ENCODE measurements at places on chromosomes 7 and 10. TPM values are rescaled to one million over a fixed set of nuclear protein-coding genes. Genes with fewer than 3 reads are reported as not detected.

GRCh38 chr7:129665013-129665401 is 53.5 kb downstream of the NRF1 start:
- no peak for DNase-seq

The CARD11 gene
- 0.42 TPM for total RNA-seq

The MSMB gene
- not detected for total RNA-seq

DNA sequence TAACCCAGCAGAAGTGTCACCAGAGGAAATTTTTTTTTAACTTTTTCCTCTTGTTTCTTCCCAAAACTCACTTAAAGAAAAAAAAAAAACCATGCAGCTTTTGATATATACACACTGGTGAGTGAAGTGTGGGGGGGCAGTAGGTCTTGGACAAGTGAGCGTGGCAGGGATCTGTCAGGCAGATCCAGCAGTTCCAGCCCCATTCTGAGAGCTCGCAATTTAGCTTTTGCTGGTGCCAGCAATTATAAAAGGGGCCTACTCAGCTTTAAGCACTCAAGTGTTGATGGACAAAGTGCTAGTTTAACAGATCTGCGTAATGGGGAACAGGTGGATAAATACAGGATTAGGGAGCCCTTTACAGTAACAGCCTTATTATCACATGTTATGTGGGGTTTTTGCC is 619.2 kb upstream of the GALNT17 start:
- DNase-seq = no peak

The CRTAC1 gene
- total RNA-seq = not detected

GRCh38 chr7:94223375-94224084 is 171.2 kb upstream of the COL1A2 start:
- no peak for DNase-seq

The FGFBP3 gene
- total RNA-seq = not detected

The CLRN3 gene
- total RNA-seq = 24.9 TPM

DNA sequence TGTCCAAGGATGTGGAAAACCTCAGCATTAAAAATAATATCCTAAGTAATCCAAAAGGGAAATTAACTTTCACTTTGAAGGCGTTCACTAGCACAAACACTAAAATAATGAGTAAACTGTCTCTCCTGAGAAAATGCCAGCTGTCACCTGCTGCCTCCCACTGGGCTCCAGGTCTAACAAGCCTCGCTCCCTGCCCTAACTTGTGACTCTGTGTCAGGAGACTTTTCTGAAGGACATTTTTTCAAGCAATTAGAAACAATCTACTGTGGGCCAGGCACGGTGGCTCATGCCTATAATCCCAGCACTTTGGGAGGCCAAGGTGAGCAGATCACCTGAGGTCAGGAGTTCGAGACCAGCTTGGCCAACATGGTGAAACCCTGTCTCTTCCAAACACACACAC is 72.8 kb upstream of the GLCCI1 start:
- DNase-seq = no peak

The AKR1D1 gene
- 43.8 TPM for total RNA-seq

The HOXA9 gene
- not detected for total RNA-seq

DNA sequence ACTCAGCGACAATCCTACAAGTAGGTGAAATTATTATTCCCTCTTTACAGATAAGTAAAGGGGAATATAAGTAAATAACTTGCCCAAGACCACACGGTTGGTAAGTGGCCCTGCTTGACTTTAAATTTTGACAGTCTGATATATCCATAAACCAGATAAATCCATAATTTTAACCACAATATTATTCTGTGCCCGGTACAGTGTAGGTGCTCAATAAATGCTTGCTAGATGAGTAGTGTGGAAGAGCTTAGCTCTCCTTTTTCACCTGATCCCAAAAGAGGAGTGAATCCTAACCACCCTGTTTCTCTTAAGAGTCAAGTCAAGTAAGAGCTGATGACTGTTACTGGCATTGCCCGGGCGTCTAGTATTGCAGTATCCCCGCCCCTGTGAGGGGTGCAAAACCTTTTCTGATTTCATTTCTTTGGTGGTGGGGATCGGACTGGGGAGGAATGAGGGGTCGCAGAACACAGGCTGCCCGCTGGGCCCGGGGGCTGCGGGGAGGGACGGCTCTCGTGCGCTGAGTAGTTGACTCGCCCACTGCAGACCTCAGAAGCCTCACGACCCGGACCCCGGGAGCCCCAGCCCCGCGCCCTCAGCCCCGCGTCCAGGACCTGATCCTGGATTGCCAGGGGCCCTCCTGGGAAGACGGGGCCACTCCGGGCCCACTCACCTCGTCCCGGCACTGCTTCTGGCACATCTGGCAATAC is 490 bp downstream of the KIN start:
- DNase-seq = no peak

The TMEM229A gene
- not detected for total RNA-seq

DNA sequence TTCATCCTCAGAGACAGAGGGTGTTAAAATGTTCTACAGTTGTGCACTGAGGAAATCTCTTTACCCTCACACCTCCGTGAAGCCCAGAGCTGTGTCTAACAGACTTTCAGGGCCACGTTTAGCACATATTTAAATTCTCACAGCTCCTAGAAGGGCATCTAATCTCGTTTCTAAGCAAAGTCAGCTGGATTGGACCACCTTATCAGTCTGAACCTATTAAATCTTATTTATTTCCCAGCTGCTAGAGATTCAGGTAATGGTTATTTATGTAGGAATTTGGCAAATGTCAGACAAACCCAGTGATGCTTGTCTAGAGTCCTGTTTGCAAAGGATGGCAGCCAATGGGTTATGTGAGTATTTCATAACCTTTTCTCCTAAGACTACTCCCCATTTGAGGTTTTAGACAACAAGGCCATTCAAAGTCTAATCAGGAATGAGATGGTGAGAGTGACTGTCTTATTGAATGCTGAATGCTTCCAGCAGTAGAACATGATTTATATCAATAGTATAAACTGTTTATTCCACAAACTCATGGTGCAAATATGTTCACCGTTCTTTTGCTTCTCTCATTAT is 54.8 kb upstream of the EXOC4 start:
- DNase-seq = no peak

The TFR2 gene
- 413 TPM for total RNA-seq
